ENCODE measurements at places on chromosomes 13 and 19.

DNA sequence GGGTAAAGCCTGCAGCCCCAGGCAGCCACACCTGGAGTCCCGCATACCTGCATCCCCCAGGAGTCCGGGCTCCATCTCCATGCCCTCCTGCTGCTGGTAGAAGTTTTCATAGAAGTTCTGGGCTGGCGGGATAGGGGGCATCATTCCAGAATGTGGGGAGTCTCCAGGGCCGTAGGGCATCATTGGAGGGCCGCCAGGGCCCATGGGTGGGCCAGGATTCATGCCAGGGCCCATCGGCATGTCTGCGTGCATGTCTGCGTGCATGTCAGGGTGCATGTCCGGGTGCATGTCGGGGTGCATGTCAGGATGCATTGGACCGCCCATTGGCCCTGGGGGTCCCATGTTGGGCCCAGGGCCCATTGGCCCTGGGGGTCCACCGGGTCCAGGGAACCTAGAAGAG, 23.3 kb upstream of the TMEM160 start:
- DNase-seq = no peak

DNA sequence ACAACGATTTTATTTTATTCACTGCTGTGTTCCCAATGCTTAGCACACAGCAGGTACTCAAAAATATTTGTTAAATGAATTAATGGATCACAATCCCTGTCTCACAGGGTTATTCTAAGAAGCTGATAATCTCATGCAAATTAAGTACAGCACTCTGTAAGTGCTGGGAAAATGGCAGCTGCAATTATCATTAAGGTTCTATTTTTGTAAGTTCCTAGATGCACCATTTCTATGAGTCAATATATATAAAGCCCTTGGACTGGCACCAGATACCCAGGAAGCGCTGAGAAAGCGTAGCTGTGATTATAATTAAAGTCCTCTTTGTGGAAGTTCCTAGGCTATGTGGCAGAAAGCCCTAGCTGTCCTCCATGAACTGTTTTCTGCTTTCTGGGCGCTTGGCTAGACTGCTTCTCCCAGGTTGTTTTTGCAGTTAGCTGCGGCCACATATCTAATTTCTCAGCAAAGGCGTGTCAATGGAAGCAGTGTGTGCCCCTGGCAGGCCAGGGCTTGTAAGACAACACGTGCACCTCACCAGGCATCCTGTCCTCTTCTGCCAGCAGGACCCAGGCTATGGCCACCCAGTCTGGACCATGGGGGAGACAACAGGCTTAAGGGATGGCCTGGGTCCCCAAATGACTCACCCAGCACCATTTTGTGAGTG, 5.2 kb upstream of the SRRM5 start:
- no peak for DNase-seq

DNA sequence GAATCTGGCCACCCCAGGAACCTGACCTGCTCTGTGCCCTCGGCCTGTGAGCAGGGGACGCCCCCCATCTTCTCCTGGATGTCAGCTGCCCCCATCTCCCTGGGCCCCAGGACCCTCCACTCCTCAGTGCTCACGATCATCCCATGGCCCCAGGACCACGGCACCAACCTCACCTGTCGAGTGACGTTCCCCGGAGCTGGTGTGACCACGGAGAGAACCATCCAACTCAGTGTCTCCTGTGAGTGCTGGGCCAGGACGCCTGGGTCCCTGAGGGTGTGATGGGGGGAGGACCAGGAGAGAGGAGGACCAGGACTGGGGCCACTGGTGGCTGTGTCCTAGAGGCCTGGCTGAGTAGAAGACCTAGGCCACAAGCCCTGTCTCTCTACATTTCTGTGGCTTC, 13.0 kb upstream of the CD33 start:
- DNase-seq = no peak

DNA sequence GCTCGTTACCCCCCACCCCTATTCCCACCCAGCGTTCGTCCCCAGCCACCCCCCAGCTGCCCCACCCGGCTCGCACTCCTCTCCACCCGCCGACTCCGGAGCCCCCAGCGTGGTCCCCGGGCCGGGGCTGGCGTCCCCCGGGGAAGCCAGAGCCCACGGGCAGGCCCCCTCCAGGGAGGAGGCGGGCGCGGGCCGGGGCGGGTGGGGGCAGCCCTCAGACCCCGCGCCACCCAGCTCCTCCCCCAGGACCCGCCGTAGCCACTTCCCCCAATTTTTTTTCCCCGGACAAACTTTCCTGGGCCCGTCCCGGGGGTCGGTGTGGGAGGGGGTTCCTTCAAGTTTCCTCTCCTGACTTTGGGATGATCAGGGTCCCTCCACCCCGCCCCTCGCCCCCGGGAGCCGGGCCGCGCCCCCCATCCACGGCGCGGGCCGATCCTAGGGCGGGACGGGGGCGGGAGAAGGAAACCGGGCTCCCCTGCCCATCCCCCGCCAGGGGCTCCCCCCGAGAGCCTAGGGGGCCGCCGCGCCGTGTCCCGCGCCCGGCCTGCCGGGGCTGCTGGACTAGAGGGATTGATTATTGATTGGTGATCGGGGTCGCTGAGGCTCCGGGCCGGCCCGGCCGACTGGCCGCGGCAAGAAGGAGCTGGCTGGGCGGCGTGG, 927 bp upstream of the TSHZ3 start:
- DNase-seq = no peak

- DNase-seq = peak; percentile 36
Observed at GRCh38 chr13:49023431-49023830, 47.7 kb downstream of the FNDC3A start.

GRCh38 chr13:74206061-74206561, 71.9 kb upstream of the KLF12 start:
- peak; percentile 85 for DNase-seq
